Occipital lobe (tissue), 3 donors: ENCODE measurements at places on chromosomes 12 and 14.

GRCh38 chr12:42468341-42468821 lies 121.2 kb downstream of the PRICKLE1 start:
- no peak for DNase-seq

- DNase-seq = no peak
These were observed 99.9 kb downstream of the PHETA1 start for GRCh38 chr12:111268738-111269572.

DNA sequence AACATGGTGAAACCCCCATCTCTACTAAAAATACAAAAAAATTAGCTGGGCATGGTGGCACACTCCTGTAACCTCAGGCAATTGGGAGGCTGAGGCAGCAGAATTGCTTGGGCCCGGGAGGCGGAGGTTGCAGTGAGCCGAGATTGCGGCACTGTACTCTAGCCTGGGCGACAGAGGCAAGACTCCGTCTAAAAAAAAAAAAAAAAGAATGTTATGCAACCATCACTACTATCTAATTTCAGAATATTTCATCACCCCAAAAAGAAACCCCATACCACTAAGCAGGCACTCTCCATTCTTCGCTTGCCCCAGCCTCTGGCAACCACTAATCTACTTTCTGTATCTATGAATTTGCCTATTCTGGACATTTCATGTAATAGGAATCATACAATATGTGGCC lies 68.8 kb upstream of the AMN start:
- DNase-seq = no peak

GRCh38 chr12:130872179-130873096 lies 572 bp downstream of the RAN start:
- peak; percentile 34 for DNase-seq

GRCh38 chr12:65367396-65367795 lies 88.9 kb downstream of the MSRB3 start:
- no peak for DNase-seq

DNA sequence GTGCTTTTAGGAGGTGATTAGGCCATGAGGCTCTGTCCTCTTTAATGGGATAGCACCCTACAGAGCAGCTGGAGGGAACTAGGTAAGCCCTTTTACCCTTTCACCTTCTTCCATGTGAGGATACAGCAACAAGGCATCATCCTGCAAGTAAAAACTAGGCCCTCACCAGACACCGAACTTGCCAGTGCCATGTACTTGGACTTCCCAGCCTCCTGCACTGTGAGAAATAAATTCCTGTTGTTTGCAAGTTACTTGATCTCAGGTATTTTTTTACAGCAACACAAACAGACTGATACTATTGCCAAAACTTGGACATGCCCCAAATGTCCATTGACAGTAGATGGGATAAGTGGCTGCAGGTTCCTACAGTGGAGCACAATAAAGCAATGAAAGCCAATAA lies 85.8 kb upstream of the MAP1LC3B2 start:
- DNase-seq = no peak

- no peak for DNase-seq
These were observed 33.3 kb upstream of the CCDC198 start for GRCh38 chr14:57526942-57527341.

GRCh38 chr14:101957406-101958234 lies 6.8 kb upstream of the DYNC1H1 start:
- DNase-seq = no peak

DNA sequence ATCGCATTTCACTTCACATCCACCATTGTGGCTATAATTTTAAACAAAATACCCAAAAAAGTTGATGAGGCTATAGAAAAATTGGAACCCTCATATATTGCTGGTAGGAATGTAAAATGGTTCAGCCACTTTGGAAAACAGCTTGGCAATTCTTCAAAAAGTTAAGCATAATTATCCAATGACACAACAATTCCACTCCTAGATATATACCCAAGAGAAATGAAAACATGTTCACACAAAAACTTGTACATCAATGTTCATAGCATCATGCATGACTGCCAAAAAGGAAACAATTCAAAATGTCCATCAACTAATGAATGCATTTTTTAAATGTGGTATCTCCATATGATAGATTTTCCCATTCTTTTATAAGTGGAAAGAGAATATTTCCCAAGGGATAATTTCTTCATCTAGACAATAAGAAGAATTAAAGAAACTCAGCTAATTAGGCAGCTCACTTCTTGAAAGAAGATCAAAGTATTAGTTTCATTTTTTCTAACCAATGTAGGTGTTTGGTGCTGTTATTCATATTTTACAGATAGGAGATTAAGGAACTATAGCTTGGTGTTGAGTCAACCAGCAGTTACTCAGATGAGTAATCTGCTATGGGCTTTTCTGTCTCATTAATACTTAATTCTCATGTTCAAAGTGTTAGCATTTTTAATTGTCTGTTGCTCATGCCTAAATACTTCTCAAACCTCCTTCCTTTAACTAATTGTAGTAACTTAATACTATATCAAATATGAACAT lies 32.8 kb downstream of the YEATS4 start:
- no peak for DNase-seq

- DNase-seq = no peak
These were observed 12.9 kb upstream of the TRIM9 start for GRCh38 chr14:51107801-51108200.

- no peak for DNase-seq
These were observed 76.5 kb downstream of the FOXN3 start for GRCh38 chr14:89340200-89341181.

DNA sequence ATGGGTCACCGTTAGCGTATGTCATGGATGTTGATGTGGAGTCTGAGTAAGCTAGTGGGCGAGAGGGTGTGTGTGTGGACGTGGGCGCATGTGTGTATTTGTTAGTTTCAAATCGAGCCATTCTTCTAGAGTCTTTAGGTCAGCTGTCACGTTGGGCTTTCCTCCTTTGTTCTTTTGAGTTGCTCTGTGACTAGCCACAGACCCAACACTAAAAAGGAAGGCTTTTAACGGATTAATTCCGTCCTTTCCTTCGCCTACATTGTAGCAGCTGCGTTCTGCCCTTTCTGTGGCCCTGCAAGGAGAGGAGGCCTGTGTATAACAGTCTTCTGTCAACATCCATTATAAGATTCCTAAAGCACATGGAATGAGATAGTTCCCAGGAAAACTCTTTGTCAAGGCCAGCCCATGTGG lies 117.2 kb upstream of the DNM1L start:
- DNase-seq = no peak

DNA sequence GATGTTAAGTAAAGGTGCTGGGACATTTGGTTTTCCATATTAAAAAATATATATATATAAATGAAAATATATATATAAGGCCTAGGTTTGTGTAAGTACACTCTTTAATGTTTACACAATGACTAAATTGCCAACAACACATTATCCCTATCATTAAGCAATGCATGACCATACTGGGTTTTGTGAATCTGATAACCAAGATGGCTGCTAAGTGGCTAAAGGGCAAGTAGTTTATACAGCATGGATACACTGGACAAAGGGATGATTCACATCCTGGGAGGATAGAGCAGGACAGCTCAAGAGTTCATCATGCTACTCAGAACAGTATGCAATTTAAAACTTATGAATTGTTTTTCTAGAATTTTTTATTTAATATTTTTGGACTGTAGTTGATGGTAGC lies 89.3 kb downstream of the FIGNL2 start:
- no peak for DNase-seq

- DNase-seq = peak; percentile 15
These were observed 41.8 kb downstream of the EFCAB11 start for GRCh38 chr14:89912667-89913211.

DNA sequence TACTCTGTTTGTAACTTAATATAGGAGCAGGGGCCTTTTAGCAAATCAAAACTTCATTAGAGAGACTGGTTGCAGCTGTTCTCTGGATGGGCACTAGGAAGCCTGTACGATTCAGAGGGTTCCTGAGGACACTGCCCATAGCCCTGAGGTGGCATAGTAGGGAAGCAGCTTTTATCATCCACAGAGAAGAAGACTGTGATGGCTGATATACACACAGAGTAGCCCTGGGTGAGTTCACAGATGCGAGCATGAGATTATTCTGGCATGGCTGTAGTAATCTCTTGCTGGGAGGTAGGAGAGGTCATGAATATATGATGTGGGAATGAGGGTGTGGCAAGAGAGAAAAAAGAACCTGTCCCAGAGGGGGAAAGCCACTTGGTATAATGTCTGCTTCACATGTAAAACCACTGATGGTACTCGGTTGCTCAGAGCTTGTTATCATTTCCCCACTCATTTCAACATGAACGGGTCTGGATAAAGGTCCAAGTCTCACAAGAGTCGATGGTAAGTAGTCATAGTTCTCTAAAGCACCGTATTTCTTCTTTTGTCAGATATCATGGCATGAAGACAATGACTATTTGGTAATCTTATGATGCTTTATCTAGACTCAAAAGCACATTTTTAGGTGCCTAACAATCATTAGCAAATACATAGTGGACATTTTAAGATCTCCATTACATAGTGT lies 52.0 kb downstream of the PEBP1 start:
- no peak for DNase-seq

- DNase-seq = no peak
These were observed 117.6 kb downstream of the SLC35F4 start for GRCh38 chr14:57748279-57748678.

GRCh38 chr14:102893452-102893851 lies 29.0 kb upstream of the AMN start:
- DNase-seq = no peak

DNA sequence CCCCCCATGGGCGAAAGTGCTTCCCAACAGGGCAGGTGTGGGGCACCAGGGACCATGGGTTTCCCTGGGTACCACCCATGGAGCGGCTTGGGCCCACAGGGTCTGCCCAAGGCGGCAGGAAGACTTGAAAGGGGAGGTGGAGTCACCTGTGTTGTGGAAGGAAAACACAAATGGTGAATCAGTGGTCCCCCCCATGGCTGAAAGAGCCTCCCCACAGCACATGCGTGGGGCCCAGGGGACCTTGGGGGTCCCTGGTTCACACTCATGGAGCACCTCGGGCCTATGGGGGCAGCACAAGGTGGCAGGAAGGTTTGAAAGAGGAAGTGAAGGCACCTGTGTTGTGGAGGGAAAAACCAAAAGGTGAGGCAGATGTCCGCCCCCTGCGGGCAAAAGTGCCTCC lies 581.9 kb downstream of the ALG10 start:
- no peak for DNase-seq

GRCh38 chr12:103998976-103999375 lies 33.3 kb downstream of the TDG start:
- no peak for DNase-seq

GRCh38 chr12:24730489-24730896 lies 218.4 kb downstream of the BCAT1 start:
- DNase-seq = no peak

- no peak for DNase-seq
These were observed 34.5 kb upstream of the PLEK2 start for GRCh38 chr14:67446371-67447032.

DNA sequence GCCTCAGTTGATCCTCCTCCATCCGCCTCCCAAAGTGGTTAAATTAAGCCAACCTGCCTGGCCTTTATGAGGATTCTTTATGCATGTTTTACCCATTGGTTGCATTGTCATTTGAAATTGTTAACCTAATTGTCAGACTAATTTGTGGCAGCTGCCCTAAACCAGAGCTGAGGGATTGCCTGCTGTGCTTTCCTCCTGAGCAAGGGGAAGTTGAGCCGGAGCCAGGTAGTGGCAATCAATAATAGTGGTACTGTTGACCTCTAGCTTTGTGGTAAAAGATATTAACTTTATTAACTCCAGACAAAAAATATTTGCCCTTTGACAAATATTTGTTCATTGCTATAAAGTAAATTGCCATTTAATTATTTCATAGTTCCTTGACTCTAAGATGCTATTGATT lies 5.6 kb upstream of the HEBP1 start:
- no peak for DNase-seq

- no peak for DNase-seq
These were observed 27.0 kb upstream of the TMEM260 start for GRCh38 chr14:56552615-56553014.

DNA sequence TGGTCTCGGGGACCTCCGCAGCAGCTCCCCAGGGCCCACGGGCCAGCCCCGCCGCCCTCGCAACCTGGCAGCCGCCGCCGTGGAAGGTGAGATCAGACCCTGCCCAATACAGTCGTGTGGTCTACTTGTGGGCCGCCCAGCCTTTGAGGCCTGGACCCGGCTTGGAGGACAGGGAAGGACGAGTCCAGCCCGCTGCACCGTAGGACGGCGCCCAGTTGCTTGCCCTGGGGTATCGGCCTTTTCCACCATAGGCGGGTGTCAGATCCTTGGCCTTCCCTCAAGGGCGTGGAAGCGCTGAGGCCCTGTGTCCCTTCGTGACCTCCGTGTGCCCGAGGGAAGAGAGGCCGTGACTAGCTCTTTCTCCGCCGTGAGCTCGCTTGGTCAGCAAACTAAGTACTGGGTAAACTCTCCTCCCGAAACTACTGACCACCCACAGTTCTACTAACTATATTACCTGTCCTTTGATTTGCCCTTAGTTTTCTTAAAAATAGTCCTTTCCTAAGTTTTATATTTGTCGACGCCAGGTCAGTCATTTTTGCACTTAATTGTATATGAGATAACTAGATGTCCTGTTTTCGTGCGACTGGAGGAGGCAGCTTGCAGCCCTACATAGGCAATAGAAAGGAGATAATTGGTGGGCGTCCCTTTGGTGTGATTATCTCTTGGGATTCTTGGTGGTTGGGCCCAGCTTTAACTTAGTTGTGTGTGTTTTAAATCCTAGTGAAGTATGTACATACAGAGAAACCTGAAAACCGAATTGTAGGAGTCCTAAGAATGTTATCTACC lies 757 bp downstream of the SLC25A3 start:
- no peak for DNase-seq

DNA sequence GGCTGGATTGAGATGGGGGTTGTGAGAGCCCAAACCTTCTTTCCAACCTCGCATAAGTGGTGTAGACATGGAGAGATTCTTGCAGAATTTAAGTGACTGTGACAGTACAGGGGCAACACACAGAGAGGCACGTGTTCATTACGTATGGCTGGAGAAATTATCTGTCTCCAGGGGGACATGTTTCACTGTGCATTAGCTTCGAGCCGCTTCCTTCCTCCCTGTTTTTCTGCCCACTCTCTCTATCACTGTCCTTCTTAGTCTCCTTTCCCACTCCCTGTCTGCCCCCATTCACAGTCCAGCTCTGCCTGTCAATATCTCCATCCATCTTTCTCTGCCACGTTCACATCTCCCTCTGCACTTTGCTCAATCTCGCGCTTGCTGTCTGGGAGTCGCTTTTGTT lies 11.5 kb upstream of the C14orf93 start:
- DNase-seq = no peak

- no peak for DNase-seq
These were observed 28.2 kb upstream of the PEX5 start for GRCh38 chr12:7161327-7161726.

DNA sequence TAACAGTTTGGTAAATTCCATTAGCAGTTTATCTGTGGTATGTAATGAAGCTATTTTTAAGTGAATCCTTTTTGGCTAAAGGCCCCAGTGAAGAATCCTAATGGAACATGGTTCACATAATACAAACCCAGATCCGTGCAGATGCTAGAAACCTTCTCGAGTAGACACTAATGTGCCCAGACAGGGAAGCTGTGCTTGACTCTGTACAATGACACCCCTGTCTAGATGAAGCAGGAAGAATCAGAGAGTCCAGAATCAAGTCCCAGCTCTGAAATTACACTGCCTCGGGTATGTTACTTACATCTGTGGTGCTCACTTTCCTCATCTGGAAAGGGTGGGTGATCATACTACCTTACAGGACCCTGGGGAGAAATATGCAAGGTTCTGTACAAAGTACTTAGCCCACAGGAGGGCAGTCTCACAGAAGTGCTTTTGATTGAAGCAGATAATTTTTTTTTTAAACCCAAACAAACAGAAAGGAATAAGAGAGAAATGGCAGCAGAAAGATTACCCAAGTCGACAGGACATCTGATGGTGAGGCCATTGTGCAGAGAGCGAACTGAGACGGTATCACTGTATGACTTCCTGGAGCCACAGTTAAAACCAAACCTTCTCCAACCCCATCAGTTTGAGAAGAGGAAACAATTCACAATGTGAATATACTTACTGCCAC lies 8.5 kb downstream of the CRACR2A start:
- DNase-seq = no peak
